ENCODE measurements at places on chromosomes 16 and 17. TPM values are rescaled to one million over a fixed set of nuclear protein-coding genes. Genes with fewer than 3 reads are reported as not detected.
A peak's percentile ranks its signal among the peaks of the same experiment; 100 is the strongest.

DNA sequence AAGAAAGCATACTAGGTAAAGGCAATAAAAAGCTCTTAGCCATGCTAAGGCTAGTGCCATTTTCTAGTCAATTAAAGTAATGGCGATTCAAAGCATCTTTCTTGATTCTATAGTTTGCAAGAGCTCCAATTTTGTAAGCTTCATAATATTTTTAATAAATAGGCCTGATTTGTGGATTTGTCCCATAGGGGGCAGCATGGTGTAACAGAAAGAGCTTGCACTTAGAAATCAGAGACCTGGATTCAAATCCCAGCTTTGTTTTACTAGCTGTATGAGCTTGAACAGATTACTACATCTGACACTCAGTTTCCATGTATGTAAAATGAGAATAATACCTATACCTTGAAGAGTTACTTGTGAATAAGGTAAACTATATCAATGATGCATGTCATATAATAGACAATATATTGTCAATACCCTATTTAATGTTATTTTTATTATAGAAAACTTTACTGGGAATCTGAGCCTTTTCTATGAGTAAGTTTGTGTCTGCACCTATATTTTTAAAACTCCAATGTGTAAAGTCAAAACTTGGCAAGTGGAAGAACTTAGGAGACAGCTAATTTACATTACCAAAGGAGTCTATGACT lies 93.6 kb upstream of the NOG start:
- DNase-seq: peak; percentile 1

DNA sequence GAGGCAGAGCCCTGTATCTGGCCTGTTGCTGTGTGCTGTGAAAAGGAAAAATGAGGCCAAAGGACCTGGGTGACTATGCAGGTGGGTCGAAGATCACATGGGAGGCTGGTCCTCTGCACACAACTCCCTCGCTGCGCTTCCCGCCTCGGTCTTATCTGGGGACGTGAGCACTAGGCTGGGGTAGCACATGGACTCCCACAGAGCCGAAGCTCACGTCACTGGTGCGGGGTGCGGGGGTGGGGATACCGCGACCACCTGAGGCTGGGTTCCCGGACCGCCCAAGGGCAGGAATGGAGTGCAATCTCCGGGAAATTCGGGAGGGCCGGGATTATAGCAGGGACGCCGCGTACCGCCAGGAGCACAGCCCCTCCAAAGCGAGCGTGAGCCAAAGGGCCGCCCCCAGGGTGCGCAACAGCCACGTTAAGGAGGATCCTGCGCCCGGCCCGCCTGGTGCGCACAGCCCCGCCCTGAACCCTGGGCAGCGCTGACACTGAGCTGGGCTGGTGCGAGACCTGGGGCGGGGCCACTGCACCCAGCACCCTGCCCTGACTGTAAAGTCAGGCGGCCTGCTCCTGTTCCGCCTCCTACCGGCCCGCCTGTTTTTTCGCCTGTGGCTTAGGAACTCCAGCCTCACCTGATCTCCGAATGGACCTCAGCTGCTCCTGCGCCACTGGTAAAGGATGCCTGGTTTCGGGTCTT lies 4.8 kb downstream of the MT1A start:
- DNase-seq: no peak

DNA sequence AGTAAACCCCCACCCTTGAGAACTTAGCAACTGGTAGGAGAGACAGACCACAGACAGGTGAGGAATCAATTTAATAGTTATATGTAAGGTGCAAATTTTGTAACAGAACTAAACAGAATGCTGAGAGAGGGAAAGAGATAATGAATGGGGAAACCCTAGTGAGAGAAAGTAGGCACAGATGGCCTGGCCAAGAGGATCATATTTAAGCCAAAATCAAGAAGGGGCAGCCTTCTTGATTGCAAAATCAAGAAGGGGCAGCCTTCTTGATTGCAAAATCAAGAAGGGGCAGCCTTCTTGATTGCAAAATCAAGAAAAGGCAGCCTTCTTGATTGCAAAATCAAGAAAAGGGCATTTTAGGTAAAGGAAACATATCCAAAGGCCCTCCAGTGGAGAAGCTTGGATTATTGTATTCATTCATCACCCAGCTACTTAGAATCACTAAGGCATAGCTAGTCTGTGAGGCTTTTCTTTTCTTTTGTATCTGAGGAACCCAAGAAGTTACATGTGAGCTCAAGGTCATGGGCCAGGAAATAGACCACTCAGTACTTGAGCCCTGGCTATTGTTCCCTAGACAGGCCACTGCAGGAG lies 190.6 kb downstream of the CYLD start:
- no peak for DNase-seq

Gene GPR139
- not detected for polyA plus RNA-seq

- no peak for DNase-seq
Observed at GRCh38 chr17:6508519-6509030, 47.8 kb downstream of the PITPNM3 start.

All from keratinocyte (primary cell).